GM04504 (cell line): ENCODE measurements at places on chromosomes 2 and 18.

DNA sequence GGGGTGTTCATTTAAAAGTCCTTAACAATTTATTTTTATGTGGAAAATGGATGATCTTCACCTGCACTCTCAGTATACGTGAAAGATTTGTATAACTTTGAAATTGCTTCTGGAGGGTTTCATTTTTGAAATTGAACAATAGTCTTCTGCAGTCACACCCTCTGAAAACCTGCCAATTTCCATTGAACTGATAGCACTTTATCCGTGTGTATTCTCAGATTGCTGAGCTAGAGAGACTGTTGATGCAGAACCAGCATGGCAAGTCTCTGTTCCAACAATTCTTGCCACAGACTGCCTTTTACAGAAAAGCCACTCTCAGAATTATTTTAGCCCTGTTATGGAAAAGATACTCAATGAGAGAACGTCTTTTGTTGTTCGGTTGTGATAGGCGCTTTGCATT, 6.6 kb upstream of the GULP1 start:
- DNase-seq, result no peak

- DNase-seq, result no peak
These were observed 117.6 kb downstream of the BCL2L11 start for GRCh38 chr2:111238296-111238695.

DNA sequence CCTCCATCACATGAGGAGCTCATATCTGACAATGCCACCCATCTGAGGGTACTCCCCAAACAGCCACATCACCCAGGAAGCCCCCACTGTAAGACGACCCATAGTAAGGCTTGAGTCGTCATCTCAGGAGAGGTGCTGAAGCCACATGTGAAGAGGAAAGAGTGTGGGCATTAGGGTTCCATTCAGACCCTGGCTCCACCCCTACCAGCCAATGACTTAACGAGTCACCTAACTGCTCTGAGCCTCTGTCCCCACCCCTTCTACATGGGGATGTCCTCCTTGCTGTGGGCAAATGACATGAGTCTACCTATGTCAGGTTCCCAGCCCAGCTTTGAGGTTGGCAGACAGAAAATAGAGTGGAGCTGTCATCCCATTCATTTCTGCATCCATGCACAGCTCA, 46.3 kb downstream of the C1QL2 start:
- DNase-seq, result no peak

- DNase-seq, result no peak
These were observed 319.4 kb upstream of the SLC39A10 start for GRCh38 chr2:195337597-195337996.

DNA sequence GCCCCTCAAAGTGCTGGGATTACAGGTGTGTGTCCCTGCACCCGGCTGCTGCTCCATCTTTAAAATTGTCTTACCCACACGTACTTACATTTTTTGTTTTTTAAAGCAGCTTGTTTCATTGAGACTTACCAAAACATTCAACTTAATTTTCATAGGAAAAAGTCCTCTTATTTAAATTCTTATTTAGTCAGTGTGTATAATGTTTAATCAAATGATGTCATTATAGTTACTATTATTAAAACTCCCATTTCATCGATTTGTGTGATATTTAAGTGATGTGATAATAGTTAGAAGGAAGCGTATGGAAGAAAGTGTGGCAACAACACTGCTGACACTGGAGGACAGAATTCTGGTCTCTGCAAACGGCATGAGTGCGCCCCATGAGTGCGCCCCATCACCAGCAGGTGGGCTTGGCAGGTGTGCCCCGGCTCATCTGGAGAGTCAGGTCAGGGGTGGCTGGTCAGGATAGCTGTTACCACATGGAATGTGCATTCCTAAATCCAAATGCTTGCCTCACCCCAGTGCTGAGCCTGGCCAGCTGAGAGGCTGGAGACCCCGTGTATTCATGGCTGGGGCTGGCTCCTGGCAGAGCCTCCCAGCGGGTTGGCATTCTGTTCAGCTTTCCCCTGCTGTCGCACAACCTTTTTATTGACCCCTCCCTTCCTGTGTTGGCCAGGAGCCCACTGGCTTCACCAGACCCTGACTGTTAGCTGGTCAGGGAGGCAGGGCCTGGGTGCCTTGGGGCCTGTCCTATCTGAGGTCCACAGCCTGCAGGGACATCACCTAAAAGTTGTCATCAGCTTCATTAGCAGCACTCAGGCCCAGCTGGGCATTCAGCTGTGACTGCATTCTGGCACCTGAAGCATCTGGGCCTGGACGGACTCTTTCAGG, 79.7 kb downstream of the AGAP1 start:
- no peak for DNase-seq

DNA sequence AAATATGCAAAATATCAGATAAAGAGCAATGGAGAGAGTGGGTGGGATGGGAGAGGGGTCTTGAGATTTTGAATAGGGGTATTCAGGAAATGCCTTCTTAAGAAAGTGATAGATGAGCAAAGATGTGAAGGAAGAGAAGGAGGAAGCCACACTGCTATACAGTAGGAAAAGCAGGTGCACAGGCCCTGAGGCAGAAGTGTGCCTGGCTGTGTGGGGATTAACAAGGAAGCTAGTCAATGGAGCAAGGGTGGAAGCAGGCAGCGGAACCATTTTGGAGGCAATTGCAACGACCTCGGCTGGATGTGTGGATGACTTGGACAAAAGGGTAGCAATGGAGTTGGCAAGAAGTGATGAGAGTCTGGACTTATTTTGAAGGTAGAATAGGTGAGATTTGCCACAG, 11.0 kb upstream of the CNGA3 start:
- no peak for DNase-seq

DNA sequence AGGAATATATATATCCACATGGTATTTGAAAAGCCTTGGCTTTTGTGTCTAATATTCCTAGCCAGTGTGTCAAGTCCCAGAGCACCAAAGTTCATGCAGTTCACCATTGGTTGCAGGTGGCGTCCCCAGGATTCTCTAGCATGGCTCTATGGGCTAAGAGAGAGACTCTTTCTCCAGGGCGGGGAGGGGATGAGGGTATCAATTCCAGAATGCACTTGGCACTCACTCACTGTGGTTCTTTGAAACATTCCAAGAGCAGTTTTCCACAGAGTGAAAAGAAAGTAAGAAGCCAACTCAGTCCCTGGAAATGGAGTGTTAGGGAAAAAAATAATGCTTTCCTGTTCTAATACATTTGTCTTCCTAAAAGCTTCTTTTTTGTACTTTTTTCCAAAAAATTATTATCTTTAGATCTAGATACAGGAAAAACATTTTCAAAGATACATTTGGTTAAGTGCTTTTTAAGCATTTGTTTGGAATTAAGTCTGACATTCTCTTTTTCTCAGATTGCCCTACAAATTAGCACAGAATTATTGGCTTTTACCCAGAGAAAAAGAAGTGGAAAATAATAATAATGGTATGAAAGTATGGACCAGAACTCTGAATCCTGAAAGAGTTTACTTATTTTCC, 239.9 kb downstream of the PAX3 start:
- no peak for DNase-seq

- no peak for DNase-seq
These were observed 195.1 kb downstream of the TXNL1 start for GRCh38 chr18:56443166-56443907.

- no peak for DNase-seq
These were observed 20.1 kb downstream of the ARID5A start for GRCh38 chr2:96556441-96557330.

- no peak for DNase-seq
These were observed 105.4 kb downstream of the FAM210A start for GRCh38 chr18:13620818-13621445.

DNA sequence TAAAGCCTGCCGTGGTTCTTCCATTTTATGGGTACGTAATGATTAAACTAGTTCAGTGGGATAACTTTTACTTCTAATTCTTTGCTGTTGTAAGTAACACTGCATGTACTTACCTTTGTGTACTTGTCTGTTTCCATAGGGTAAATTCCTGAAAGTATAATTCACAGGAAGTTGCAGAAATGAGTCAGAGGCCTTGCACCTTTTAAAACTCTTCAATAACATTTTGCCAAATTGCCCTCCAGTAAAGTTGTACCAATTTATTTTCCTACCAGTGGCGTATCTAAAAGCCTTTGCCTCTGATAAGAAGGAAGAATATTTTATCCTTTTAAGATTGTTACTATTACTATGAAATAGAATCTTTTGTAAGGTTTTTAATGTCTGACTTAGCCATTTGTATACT, 65.1 kb downstream of the CAB39 start:
- DNase-seq, result no peak

DNA sequence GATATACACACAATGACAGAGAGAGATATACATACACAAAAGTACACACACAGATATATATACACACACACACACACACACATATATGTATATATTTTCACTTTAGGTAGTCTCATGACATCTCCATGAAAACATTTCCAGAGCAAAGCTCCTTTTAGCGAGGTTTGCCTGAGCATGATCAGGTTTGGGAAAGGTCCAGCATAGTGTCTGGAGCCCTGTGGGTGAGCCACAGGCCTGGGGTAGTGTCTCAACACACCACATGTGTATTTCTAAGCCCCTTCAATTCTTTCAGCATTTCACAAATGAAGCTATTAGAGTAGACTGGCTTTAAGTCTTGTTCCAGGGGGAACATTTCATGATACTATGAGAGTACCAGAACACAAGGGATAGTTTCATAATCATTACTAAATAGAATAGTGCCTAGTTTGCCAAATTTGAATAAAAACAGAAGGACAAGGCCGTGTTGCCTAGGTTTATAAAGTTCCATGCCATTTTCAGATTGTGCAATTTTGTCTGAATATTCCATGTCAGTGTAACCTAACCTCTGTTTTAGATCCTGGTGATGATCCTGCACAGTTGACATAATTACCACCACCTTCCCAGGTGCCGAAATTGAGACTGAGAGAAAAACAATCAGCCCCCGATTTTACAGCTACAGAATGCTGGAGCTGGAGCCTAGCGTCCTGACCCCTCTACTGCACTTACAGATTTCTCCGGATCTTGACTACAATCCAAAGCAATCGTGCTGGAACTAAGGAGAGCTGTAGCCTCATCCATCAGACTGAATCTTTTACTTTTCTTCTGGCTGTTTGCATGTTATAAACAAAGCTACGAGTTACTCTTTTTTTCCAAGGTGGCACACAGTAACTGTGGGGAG, 332.7 kb downstream of the CYRIA start:
- no peak for DNase-seq

DNA sequence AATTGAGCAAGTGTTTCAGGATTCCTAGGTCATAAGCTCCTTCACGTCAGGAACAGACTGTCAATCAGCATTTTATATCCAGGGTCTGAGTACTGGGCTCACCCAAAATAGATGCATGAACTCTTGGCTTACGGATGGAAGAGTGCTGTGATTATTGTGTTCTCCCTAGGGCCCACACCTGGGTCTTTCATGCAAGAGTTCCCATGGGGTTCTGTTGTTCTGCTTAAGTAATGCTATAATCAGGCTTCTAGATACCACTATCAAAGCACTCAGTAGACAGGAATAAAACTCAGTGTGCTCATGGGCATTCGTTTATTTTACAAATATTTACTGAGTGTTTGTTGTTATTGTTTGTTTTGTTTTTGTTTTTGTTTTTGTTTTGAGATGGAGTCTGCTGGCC, 46.4 kb upstream of the PMAIP1 start:
- DNase-seq, result no peak

DNA sequence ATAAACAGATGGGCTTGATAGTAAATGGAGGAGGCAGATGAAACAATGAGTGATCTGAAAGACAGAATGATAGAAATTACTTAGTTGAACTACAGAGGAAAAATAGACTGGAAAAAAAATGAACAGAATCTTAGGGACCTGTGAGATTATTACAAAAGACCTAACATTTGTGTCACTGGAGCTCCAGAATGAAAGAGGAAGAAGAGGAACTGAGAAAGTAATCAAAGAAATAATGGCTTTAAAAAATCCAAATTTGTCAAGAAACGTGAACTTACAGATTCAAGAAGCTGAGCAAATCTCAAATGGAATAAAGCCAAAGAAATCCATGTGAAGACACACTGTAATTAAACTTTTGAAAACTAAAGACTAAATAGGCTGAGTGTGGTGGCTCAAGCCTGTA, 28.3 kb downstream of the EVA1A start:
- no peak for DNase-seq

- no peak for DNase-seq
These were observed 232.3 kb downstream of the SCG2 start for GRCh38 chr2:223369889-223370288.

GRCh38 chr2:232741294-232741693, 35.1 kb downstream of the KCNJ13 start:
- DNase-seq, result no peak

- peak; percentile 62 for DNase-seq
These were observed 238.8 kb downstream of the SLC8A1 start for GRCh38 chr2:40213071-40213470.

DNA sequence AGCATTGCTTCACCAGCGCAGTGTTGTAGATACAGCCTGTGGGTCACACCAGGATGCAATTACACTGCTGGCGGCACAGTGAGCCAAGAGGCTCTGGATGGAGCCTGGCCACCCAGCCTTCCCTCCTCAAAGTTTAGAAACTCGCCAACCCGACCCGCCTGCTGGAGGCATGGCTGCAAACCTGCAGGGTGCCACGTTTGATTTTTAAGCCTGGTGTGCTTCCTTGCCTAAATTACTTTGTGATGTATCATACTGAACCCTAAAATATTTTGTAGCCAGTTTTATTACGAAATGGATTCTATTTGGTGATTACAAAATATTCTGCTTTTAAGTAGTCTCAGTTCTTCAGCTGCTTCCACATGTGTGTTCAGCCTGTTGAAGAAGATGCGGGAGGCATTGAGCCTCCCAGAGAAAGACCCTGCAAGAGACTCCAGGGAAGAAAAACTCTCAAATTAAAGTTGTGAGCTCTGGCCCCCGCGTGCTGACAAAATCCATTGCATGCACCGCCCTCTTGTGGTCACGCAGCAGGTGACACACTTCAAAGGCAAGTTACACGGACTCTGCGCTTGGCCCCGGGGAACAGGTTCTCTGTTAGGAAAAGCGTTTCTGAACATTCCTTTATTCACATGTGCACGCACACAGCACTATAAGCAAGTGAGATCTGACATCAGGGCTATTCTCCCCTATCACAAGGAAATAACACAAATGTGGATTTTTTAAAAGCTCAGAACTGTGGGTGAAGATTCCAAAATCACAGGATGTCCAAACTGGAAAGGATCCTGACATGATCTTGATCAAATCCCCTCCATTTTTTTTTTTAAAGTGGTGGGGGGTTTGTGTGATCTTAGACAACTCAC, 63.0 kb upstream of the TWIST2 start:
- DNase-seq, result peak; percentile 89

- no peak for DNase-seq
These were observed 49.6 kb downstream of the MYO3B start for GRCh38 chr2:170227507-170227947.

- DNase-seq, result no peak
These were observed 11.8 kb downstream of the PREPL start for GRCh38 chr2:44349506-44349905.

GRCh38 chr2:170202437-170202836, 24.5 kb downstream of the MYO3B start:
- DNase-seq, result no peak

- no peak for DNase-seq
These were observed 124.7 kb downstream of the MREG start for GRCh38 chr2:215888680-215889079.

GRCh38 chr2:239786791-239787190, 238.4 kb downstream of the NDUFA10 start:
- DNase-seq, result no peak
